ENCODE measurements at places on chromosomes 11 and 22.

DNA sequence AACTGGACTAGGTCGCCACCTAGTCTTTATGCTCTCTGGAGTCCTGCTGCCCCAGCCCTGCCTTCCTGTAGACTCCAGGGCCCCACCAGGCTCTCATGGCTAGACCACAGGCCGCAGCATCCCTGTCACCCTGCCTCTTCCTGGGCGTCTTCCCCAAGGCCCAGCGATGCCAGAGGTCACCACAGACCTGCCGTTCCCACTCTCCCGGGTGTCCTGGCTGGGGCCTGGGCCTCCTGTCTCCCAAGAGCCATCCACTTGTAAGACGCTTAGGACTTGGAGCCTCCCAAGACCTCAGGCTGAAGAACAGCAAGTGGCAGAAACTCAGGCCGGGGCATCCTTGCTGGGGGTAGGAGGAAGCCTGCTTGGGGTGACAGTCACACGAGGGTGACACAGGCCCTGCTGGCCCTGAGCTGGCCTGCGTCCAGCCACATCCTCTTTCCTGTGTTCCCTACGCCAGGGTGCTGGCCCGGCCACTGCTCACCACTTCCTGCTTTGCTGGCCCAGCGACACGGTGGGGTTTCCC, 2.0 kb upstream of the TCIRG1 start:
- no peak for DNase-seq
- H3K27ac ChIP-seq, result peak overlapping the region; percentile 79
- no peaks in the 10 kb centered on the region for H3K36me3 ChIP-seq
- peaks cover 14% of the 10 kb centered on the region for H3K4me1 ChIP-seq
- H3K4me3 ChIP-seq, result no peak overlapping the region

GRCh38 chr22:31350410-31350863, 4.3 kb upstream of the PATZ1 start:
- H3K27me3 ChIP-seq, result no peaks in the 10 kb centered on the region
- H3K4me3 ChIP-seq, result no peak overlapping the region
- peak; percentile 84 for DNase-seq
- H3K27ac ChIP-seq, result no peak overlapping the region
- no peaks in the 10 kb centered on the region for H3K36me3 ChIP-seq
- peaks cover 4% of the 10 kb centered on the region for H3K4me1 ChIP-seq

DNA sequence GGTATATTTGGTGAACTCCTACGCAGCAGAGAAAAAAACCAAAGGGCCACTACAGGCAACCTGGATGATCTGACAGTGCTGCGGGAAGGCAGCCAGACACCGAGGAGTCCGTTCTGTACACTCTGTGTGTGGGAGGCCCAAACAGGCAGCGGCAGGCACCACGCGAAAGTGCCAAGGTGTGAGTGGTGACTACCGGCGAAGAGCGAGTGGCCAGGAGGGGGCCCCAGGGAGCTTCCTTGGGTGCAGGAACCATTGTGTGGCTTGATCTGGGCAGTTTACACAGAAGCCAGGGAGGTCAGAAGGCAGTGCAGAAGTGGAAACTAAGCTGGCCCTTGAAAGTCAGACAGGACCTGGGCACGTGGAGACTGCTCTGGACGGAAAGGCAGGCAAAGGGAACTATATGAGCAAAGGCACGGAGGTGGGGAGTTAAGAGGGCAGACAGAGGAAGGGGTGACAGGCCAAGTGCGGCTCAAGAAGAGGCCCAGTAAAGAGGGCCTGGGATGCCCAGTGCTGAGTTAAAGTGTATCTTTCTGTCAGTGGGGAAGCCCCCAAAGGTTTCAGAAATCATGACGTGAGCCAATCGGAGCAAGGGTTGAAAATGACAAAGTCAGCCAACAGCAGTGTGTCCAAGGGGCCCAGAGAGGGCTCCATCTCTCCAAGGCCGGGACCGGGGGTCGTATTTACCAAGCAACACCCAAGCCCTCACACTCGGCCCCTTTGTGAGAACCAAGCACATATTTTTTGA, 10.6 kb downstream of the TMEM184B start:
- peaks cover 3% of the 10 kb centered on the region for H3K4me1 ChIP-seq
- peak overlapping the region; percentile 42 for H3K27ac ChIP-seq
- DNase-seq, result no peak
- H3K27me3 ChIP-seq, result no peaks in the 10 kb centered on the region
- no peaks in the 10 kb centered on the region for H3K36me3 ChIP-seq
- no peak overlapping the region for H3K4me3 ChIP-seq

DNA sequence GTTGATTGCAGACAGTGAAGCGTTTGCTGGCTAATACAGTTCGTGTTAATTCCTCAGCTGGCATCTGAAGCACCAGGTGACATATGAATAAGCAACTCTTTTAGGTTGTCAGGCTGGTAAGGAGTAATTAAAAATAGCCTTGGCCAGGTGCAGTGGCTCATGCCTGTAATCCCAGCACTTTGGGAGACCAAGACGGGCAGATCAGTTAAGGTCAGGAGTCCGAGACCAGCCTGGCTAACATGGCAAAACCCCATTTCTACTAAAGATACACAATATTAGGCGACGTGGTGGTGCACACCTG, 74.9 kb downstream of the CECR2 start:
- H3K36me3 ChIP-seq, result no peaks in the 10 kb centered on the region
- no peaks in the 10 kb centered on the region for H3K4me1 ChIP-seq
- no peak for DNase-seq
- H3K27ac ChIP-seq, result no peak overlapping the region

DNA sequence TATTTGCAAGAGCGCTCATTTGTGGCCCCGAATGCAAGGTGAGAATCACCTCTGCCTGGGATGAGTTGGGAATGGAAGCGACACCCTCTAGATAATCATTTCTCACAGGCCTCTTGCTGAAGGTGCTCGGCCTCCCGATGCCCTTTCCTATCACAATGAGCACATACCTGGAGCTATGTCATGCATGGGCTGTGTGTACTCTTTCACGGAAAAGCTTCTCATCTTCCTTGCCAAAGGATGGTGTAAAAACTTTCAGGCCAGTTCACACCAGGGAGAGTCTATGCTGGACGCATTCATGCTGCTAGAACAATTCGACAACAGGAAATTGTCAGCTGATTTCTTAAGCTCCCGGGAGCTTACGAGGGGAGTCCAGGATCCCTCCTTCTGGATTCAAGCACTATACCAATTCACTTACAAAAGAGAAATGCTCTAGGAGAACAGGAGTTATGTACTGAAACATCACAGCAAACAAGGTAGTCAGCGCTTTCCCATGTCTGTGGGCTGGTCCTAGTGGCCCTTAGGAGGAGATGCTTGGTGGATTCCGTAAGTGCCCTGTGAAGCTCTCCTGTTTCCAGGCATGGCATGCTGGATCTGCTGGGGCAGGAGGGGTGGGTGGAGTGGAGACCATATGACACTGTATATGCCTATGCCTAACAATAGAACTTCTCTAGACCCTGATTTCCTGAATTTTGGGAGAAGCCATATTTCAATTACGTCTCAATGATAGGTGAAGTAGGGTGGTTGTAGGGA, 53.1 kb upstream of the B3GAT1 start:
- H3K4me3 ChIP-seq, result no peak overlapping the region
- DNase-seq, result peak; percentile 58
- no peaks in the 10 kb centered on the region for H3K36me3 ChIP-seq
- H3K27me3 ChIP-seq, result no peaks in the 10 kb centered on the region
- peaks cover 2% of the 10 kb centered on the region for H3K4me1 ChIP-seq

DNA sequence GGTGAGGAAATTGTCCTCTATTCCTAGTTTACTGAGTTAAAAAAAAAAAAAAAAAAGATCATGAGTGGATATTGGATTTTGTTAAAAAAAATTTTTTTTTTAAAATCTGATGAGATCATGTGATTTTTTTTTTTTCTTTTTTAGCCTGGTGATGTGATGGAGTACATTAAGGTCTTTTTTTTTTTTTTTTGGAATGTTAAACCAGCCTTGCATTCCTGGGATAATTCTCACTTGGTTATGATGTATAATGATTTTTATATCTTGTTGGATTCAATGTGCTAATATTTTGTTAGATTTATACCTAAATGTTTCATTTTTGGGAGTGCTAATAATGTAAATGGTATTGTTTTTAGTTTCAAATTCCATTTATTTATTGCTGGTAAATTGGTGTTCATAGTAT, 43.3 kb downstream of the DDX10 start:
- H3K36me3 ChIP-seq, result peaks cover 18% of the 10 kb centered on the region
- no peak overlapping the region for H3K27ac ChIP-seq
- H3K4me3 ChIP-seq, result no peak overlapping the region
- no peak for DNase-seq
- H3K27me3 ChIP-seq, result no peaks in the 10 kb centered on the region

- peak; percentile 82 for DNase-seq
- H3K27me3 ChIP-seq, result no peaks in the 10 kb centered on the region
- peaks cover 8% of the 10 kb centered on the region for H3K4me1 ChIP-seq
- peak within 1 kb of the TSS; percentile 79 for H3K4me3 ChIP-seq
- H3K27ac ChIP-seq, result peak within 1 kb of the TSS; percentile 92
Observed at GRCh38 chr11:3840870-3841425, at the start of gene RHOG. Gene RHOG (minus strand): TSS chr11:3840959. CDS start chr11:3828138, 12,821 bp downstream.

DNA sequence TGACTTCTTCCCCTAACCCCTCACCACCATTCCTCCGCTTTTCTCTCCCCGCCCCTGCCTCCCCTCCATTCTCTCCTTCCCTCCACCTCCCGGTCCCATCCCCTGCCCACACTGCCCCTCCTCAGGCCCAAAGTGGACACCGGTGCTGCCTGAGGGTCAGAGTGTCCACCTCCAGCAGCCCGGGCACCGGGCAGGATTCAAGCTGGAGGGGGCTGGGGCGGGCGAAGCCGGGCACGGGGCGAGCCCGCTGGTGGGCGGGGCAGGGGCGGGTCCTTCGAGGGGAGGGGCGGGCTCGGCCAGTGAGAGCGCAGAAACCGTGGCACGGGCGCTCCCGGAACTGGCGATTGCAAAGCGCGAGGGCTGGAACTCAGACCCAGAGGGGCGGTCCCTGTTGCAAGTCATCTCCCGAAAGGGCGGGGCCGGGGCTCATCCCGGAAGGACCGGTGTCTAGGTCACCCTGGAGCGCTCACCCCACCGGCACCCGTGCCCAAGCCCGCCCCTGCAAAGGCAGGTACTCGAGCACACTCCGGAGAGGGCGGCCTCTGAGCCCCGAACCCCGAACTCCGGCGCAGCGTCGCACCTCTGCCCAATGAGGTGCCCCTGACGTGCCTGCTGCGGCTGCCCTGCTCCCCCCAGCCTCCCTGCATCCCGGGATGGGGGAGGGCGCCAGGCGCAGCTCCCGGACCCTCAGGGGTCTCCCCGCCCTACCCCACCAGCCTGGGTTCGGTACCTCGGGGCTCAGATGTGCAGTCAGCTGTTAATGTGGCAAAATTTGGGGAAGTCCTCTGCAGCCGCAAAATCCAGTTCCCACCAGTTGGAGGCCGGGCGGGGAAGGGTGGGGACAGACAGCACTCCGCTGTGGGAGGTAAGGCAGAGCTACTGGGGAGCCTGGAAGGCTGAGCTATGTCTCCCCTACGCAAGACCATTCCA, 16.5 kb upstream of the CDKN1C start:
- DNase-seq, result peak; percentile 89
- H3K4me3 ChIP-seq, result peak overlapping the region; percentile 70
- peak overlapping the region; percentile 83 for H3K27ac ChIP-seq
- H3K4me1 ChIP-seq, result peaks cover 27% of the 10 kb centered on the region

DNA sequence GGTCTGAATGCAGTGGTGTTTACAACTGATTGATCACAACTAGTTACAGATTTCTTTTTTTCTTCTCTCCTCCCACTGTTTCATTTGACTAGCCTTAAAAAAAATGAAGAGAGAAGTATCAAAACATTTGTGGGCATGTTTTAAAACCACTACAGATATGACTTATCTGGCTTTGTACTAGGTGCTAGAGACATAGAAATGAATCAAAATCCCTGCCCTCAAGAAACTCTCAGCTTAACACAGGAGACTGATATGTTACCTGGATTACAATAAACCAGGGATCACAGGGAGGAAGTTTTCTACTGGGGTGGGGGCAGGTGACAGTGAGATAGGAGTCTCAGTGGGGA, 25.2 kb upstream of the CTR9 start:
- DNase-seq, result no peak
- no peaks in the 10 kb centered on the region for H3K27me3 ChIP-seq
- no peak overlapping the region for H3K4me3 ChIP-seq
- no peaks in the 10 kb centered on the region for H3K36me3 ChIP-seq
- no peaks in the 10 kb centered on the region for H3K4me1 ChIP-seq

GRCh38 chr11:36006556-36006955, 62.7 kb downstream of the LDLRAD3 start:
- no peaks in the 10 kb centered on the region for H3K36me3 ChIP-seq
- DNase-seq, result no peak
- no peaks in the 10 kb centered on the region for H3K27me3 ChIP-seq
- no peak overlapping the region for H3K4me3 ChIP-seq
- H3K27ac ChIP-seq, result no peak overlapping the region

DNA sequence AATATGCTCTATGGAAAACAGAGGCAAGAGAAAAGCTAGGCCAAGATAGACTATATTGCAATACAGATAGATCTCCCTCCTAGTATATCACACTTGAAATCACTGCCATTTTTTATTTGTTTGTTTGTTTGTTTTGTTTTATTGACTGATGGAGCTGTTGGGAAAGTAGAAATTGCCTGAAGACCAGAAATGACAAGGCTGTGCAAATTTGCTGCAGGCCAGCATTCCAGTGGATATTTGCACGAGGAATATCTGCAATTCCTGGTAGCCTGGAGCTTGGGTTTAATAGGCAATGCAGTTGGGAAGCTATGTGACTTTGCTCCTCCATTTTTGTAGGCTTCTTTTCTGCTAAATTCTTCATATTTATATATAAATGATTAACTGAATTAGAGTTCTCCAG, 991.7 kb downstream of the LRRC4C start:
- DNase-seq, result no peak
- no peak overlapping the region for H3K27ac ChIP-seq
- no peaks in the 10 kb centered on the region for H3K36me3 ChIP-seq
- no peak overlapping the region for H3K4me3 ChIP-seq
- no peaks in the 10 kb centered on the region for H3K4me1 ChIP-seq
- no peaks in the 10 kb centered on the region for H3K27me3 ChIP-seq

DNA sequence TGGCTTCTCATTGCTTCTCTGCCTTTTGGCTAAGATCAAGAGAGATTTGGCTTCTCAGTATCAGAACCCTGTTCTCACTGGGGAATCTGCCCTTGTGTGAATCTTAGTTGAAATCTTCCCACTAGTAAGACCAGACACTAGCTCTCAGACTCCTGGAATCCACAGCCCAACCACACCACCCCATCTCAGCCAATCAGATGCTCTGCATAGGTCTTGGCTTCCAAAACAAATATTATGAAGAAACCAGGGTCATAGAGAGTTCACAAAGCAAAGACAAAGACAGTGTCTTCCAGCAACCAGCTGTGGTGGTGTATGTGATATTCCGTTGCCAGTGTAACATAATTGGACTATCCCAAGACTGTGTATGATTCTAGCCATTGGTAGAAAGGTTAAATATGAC, 5.4 kb downstream of the OR8B12 start:
- peak; percentile 9 for DNase-seq
- H3K27me3 ChIP-seq, result no peaks in the 10 kb centered on the region
- no peaks in the 10 kb centered on the region for H3K4me1 ChIP-seq
- H3K36me3 ChIP-seq, result no peaks in the 10 kb centered on the region
- H3K4me3 ChIP-seq, result no peak overlapping the region
- H3K27ac ChIP-seq, result no peak overlapping the region
